ENCODE measurements at places on chromosomes 7 and 10.
A peak's percentile ranks its signal among the peaks of the same experiment; 100 is the strongest.

DNA sequence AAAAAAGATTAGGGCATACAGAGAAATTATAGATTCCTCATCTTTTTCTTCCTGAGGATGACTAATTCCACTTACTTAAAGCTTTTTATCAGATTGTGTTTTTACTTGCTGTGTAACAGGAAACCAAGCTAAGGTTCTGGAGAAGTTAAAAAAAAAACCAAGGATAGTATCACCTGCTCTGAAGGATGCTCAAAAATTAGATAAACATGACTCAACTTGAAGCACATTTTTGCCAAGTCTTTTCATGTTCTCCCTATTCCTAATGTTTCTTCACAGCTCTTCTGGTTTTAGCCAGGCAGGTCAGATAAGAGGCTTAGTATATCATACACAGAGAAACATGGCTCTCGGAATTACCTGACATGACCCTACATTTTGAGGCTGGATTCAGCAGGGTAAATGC, 90.3 kb downstream of the CPEB3 start:
- DNase-seq, result no peak

- no peak for DNase-seq
Measured at GRCh38 chr10:980468-981093, 7.7 kb upstream of the GTPBP4 start.

- DNase-seq, result no peak
Measured at GRCh38 chr10:79399223-79399831, 46.1 kb downstream of the ZCCHC24 start.

GRCh38 chr7:127766831-127767459, 115.0 kb downstream of the SND1 start:
- DNase-seq, result no peak

DNA sequence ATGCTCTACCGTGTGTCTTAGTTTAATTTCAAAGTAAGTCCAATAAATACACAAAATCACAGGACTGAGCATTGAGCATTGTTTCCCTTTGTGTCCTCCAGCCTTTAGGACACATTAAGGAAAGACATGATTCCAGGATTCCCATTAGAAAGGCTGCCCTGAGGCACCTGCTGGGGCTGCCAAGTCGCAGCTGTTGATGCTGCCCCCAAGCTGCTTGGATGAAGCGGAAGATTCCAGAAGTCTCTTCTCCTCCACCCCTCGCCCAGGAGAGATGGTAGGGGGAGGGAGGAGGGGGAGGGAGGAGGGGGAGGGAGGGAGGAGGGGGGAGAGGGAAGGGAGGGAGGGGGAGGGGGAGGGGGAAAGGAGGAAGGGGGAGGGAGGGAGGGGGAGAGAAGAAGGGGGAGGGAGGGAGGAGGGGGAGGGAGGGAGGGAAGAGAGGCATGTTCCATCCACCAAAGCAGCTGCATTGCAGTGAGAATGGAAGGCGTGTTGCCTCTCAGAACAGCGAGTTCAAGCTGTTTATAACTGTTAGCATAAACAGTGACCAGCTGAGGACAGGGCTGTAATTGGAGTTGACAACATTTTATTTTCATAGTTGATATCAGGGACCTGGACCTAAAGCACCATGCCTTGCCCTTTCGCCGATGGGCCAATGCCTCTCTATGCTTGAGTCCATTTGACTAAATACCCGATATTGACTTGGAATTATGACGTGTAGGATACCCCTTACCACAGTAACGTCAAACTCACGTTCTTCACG, 67.3 kb downstream of the DIP2C start:
- no peak for DNase-seq

DNA sequence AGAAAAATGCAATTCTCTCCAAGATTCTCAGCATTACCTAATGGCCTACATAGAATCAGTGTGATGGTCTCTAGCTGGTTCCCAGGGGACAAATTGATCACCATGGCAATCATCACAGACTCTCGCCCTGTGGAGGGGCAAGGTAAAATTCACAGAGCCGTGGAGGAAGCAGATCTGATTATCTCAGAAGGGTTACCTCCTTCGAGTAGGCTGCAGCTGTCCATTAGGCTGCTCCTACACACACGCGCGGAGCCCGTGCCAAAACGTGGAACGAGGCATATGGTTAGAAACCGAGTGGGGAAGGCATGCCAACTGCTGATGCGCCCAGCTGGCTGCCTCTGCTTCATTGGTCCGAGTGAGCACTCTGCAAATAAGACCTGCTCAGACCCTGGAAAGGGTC, 52.8 kb upstream of the PTER start:
- DNase-seq, result no peak

- no peak for DNase-seq
Measured at GRCh38 chr10:5404208-5405041, at the start of gene TUBAL3. Gene TUBAL3, minus strand, starts transcription at chr10:5404828. Its CDS starts 36 bp downstream, at chr10:5404792.

GRCh38 chr7:4051696-4052095, 630.4 kb upstream of the FOXK1 start:
- no peak for DNase-seq

DNA sequence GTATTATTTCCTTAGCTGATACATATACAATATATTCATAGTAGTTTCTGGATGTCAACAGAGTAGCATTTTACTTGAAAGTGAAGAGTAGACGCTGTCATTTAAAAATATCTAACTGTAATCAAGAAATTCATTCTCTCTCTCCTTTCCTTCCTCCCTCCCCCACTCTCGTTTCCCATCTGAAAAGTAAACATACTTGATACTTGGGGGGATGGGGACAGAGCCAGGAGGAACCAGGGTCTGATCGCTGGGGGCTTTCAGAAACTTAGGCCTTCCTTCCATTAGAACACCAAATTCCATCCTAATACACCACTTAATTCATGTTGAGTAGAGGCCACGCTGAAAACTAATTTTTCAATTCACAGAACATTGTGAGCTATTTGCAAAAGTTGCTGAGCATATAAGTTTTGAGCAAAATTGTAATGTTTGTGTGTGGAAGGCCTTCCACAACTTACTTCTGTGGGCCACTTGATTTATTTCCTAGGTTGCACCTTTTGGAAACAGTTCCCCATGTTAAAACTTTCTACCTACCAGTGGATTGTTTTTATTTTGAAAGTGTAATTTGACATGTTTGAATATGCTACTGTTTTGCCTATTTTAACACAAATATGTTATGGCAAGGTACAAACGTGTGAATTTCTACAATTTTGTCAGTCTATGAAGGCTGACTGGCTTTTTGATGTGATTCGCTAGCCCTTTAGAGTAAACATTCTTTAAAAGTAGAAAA, 35.2 kb downstream of the CNPY1 start:
- no peak for DNase-seq

DNA sequence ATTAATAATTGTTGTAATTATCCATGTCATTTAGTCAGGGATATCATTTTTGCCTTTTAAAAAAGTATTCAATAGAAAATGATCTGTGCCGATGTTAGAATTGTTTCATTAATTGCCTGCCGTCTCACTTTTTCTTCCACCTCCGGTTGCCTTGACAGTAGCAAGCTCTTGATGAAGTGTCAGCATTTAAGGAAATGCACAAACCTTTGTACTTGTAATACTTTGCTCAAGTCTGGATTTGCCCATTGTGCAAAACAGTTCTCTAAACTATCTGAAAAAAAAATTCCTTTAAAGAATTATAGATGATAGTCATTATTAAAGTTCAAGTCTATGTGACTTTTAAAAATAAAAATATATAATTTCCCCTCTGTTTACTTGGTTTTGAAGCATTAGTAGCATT, 619.7 kb downstream of the GATA3 start:
- no peak for DNase-seq

DNA sequence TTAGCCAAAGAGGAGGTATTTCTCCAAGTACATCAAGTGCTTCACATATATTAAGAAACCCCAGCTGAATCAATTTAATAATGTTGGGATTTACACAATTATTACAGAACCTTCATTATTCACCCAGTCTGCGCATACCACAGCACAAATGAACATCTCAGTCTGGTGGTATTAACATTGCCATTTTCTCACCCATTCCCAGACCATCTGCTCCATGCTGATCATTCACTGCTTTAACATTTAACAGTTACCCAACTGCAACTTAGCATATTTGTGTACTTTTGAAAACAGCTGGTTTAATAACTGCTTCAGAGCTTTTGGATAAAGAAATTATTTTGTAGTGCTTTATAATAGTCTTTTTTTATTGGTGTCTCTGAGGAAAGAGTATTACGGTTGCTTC, 1072.1 kb downstream of the NXPH1 start:
- no peak for DNase-seq

DNA sequence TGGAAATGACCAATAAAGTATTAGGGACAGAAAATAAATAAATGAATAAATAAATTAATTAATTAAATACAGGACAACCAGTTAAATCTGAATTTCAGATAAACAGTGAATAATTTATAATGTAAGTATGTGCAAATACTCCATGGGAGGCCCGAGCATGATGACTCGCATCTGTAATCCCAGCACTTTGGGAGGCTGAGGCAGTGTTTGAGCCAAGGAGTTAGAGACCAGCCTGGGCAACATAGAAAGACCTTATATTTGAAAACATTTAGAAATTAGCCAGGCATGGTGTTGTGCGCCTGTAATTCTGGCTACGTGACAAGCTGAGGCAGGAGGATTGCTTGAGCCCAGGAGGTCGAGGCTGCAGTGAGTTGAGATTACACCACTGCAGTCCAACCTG, 123.7 kb downstream of the CUL2 start:
- no peak for DNase-seq

DNA sequence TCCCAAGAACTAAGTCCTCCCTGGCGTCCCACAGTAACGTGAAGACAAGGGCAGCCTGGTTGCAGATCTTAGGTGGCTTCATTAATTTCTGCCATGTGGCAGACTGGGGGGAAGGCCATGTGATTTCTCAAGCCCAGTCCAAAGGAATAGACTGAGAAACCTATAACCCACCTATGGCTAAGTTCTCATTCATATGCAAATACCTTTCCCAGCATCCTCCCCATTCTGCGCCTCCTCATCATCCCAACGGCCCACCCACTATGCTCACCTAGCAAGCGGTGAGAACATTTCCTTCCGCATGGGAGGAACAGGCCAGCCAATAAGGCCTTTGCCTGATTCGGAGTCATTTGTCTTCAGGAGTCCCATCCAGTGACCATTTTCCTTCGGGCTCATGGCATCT, 8.2 kb upstream of the CLEC2L start:
- no peak for DNase-seq

GRCh38 chr7:27113991-27114769, 11.7 kb upstream of the HOXA2 start:
- DNase-seq, result no peak

DNA sequence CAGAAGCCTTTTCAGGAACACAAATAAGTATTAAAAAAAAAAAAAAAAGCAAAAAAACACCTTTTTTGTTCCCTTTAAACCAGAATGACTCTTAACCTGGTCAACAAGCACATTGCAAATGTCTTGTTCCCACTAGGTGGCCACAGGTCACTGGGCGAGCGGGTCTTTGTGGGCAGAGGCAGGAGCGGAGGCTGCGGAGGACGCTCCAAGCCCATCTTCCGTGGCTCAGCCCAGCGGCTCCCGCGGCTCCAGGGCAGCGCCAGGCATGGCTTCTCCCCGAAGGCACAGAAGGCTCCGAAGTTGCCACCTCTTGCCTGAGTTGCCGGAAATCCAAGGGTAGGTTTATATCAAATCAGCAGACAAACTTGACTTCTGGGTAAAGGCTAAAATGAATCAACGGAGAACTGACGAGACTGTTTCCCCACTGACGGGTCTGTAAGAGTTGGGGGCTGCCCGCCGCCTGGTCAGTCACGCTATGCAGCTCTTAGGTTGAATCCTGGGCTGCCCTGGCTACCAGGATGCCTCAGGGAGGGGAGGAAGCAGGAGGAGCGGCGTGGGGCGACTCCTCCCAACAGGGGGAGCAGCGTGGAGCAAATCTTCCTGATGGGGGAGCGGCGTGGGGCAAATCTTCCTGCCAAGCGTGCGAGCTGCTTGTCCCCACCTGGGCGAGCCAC, 144.5 kb downstream of the PTPRN2 start:
- no peak for DNase-seq

- DNase-seq, result no peak
Measured at GRCh38 chr7:65910237-65910636, 37.4 kb downstream of the VKORC1L1 start.

GRCh38 chr7:112370436-112370835, 79.8 kb upstream of the IFRD1 start:
- no peak for DNase-seq

DNA sequence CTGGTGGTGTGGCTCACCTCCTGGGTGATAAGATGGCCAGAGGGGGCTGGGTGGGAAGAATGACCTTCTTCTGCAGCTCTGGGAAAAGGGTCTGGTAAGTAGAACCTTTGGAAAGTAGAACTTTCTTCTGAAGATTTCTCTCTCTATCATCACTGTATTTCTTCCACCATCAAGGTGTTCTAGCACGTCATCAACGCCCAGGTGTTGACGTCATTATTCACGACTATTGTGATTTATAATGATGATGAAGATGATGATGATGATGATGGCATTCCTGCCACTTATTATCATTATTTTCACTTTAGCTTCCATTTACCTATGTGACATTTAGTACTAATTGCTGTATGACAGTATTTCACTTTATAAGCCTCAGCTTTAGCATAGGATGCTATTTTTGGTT, 525.6 kb upstream of the ADARB2 start:
- DNase-seq, result no peak

- DNase-seq, result no peak
Measured at GRCh38 chr7:10122551-10123100, 851.0 kb upstream of the PHF14 start.

DNA sequence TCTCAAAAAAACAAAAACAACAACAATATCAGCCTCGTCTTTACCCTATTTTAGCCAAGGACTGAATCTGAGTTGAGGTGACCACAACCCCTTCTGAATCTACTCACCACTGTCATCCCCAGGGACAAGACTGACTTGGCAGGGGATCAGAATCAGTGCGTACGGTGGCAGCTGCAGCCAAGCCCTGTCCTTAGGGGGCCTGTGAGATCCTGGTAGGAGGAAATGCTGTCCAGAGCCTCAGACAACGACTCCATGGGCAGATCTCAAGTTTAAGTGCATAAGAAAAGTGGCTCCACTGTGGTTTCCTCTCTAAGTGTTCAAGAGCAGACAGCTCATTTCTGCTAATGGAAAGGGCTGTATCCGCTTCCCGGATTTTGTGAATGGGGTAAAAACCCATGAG, 22.4 kb upstream of the CYTH3 start:
- no peak for DNase-seq

GRCh38 chr7:2245883-2246675, 4.1 kb downstream of the NUDT1 start:
- DNase-seq, result no peak

GRCh38 chr10:14953424-14954000, 384 bp downstream of the DCLRE1C start:
- DNase-seq, result peak; percentile 42

- DNase-seq, result peak; percentile 41
Measured at GRCh38 chr10:62079885-62080559, 178.5 kb downstream of the ARID5B start.

GRCh38 chr10:19930936-19931893, 115.0 kb downstream of the PLXDC2 start:
- DNase-seq, result no peak

- no peak for DNase-seq
Measured at GRCh38 chr10:84755311-84755710, 426.9 kb downstream of the CCSER2 start.

- DNase-seq, result no peak
Measured at GRCh38 chr10:110788620-110789385, 82.9 kb upstream of the PDCD4 start.

- no peak for DNase-seq
Measured at GRCh38 chr7:24175603-24176002, 108.4 kb upstream of the NPY start.

- DNase-seq, result peak; percentile 40
Measured at GRCh38 chr10:24552346-24553016, 171.2 kb downstream of the ARHGAP21 start.

GRCh38 chr7:8885480-8886000, 452.1 kb downstream of the NXPH1 start:
- no peak for DNase-seq

GRCh38 chr10:70594161-70594560, 8.4 kb downstream of the PRF1 start:
- DNase-seq, result no peak

All from GM10248 (cell line).